ENCODE measurements at places on chromosomes 7 and 10.

DNA sequence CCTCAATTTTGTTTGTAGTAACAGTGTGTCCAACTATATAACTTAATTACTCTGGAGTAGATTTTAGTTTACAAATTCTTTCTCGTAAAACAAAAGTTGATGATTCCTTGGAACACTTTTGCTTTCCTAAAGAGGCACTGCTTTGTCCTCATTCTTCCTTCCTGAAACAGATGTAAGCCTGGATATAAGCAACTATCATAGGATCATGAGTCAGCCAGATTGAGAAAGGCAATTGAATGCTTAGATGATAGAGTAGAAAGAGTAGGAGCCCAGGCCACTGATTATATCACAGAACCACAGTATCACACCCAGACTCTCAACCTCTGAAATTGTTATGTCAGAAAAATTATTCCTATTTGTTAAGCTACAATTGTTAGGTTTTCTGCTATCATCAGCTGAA, 69.9 kb downstream of the TMEM106B start:
- no peak for DNase-seq

DNA sequence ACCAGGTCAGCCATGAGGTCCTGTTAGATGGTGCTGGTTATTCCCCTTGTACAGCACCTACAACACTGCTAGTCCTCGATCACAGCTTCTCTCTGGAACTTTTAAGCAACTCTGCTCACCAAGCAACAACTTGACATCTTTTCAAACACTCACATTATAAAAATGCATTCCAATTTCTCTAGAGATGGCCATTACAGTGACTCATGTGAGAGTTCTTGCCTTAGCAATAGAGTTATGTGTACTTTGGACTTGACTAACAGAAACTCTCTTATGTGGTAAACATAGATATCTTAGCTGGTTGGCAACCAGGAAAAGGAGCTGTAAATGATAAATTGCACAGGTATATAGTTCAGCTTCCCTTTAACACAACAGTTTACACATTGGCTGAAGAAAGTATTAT, 122.2 kb downstream of the PDE1C start:
- DNase-seq: no peak

GRCh38 chr7:44387389-44387788, 62.0 kb upstream of the CAMK2B start:
- no peak for DNase-seq

DNA sequence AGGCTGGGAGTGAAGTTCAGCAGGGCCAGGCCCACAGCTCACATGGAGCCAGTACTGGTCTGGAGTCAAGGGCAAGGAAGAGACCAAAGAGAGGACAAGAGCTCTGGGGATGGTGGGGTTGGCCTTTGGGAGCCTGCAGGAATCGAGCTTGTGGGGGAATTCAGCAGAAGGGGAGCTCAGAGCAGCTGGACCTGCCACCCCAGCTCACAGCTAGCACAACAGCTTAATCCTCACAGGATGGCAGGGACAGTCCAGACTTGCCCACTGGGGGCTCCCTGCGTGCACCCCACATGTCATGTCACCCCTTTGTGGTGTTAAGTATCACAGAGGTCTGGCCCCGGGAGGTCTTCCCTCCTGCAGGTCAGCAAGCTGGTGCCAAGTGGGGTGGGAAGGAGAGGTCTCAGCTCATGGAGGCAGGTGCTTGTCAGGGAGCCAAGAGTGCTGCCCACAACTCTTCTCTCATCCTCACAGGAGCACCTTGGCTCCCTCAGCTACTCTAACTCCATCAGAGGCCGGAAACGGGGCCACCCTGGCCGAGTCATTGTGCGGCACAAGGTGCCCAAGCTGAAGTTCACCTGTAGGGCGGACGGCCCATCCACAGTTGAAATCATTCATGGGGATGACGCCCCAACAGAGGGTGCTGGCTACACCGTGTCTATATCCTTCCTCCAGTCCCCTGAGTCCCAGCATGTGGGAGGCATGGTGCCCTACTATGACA, 22.5 kb downstream of the CUZD1 start:
- DNase-seq: no peak

DNA sequence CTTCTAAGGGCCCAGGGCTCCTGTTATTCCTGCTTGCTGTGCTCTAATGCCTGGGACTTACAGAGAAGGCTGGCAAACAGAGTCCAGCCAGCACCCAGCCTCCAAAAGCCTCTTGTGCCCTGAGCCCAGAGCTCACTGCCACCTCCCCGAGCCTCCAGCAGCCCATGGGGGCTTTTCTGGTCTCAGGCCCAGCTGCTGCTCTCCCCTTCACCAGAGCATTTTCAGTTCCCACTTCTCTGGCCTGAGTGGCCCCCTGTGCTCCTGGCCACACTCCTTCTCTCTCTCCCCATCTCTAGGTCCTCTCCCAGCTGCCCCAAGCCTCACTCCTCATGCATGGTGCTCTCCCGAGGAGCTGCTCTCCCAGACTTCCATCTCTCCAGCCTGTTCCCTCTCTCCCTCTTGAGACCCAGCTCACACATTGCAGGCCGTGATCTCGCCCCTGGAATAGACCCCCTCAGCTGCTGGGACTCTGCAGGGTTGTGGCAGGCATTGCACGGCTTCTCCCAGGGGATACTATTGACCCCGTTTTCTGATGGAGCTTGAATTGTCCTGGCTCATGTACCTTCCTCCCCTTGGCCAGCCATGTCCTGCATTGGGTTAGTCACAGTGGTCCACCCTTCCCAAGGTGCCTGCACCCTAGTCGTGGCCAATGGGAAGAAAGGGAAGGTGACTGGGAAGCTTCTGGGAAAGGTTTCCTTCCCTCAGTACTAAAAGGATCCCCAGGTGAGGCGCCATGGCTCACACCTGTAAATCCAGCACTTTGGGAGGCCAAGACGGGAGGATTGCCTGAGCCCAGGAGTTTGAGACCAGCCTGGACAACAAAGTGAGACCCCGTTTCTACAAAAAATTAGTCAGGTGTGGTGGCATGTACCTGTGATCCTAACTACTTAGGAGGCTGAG, 9.0 kb upstream of the RASSF4 start:
- DNase-seq: no peak

GRCh38 chr7:47294556-47295222, 287.2 kb downstream of the TNS3 start:
- DNase-seq: no peak

DNA sequence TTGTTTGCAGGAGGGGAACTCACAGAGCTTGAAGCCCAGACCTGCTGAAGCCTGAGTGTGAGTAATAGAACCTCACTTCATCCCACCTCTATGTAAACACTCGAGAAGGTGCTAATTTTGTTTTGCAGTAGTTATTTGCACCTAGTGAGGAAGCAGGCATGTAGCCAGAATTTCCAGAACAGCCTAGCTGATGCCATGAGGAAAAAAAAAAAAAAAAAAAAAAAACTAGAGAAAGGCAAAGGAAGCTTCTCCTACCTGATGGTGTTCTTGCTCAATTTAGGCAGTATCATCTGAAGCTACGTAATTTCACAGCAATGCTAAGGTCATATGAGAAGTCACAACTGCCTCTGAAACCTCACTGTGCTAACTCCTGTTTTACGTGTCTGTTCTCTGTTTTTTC, 13.6 kb upstream of the GPR37 start:
- no peak for DNase-seq

GRCh38 chr10:123936426-123936825, 44.8 kb upstream of the CPXM2 start:
- no peak for DNase-seq

DNA sequence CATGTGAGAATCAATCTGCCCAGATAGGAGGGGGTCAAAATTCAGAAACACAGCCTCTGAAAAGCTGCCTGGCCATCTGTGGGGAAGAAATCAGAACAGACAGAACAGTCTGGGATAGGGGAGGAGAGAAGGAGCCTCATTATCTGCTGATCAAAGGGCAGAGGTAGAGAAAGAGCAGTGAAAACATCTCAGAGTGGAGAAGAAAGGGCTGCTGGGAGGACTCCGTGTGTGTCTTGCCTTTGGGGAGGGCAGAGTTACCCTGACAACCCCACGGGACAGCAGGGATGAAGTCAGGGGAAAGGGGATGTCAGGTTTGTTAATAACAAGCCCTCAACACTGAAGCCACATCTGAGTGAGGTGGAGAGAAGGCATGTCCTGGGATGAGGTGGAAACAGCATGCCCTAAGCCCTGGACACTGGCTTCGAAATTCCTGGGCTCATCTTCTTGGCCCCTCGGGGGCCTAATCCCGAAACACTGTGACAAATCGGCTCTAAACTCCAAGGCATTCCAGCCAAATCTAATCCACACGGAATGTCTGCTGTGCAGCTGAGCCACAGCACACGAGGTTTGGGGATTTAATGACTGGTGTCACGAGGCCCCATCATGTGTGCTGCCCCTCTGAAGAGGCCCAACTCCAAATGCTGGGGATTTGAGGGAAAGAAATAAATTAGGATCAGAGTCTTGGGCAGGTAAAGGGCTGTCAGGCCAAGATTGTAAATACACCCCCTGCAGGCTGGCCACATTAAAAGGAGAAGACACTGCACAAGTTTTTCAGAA, 82.8 kb upstream of the FGFR2 start:
- no peak for DNase-seq

DNA sequence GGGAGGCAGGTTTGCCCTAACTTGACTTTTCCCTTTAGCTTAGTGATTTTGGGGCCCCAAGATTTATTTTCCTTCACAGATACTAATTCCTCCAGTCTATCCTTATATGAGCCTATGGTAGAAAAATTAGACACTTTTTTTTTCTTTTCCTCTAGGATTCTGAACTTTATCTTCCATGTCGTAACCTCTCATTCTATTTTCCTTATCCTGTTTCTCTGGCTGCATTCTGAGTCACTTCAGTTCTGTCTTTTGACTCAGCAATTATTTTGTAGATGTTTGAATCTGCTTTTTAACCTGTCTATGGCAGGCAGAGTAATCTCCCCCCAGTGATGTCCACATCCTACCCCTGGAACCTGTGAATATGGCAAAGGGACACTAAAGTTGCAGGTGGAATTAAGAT, 7.1 kb upstream of the NOD1 start:
- no peak for DNase-seq

- no peak for DNase-seq
Measured at GRCh38 chr7:31017032-31017675, 35.0 kb upstream of the ADCYAP1R1 start.

GRCh38 chr10:60806921-60807320, 28.6 kb downstream of the CDK1 start:
- no peak for DNase-seq

- DNase-seq: no peak
Measured at GRCh38 chr7:106729720-106730385, 68.9 kb upstream of the CCDC71L start.

GRCh38 chr7:93765475-93765874, 125.1 kb downstream of the TFPI2 start:
- no peak for DNase-seq

GRCh38 chr10:127067542-127068194, 128.7 kb downstream of the INSYN2A start:
- no peak for DNase-seq

DNA sequence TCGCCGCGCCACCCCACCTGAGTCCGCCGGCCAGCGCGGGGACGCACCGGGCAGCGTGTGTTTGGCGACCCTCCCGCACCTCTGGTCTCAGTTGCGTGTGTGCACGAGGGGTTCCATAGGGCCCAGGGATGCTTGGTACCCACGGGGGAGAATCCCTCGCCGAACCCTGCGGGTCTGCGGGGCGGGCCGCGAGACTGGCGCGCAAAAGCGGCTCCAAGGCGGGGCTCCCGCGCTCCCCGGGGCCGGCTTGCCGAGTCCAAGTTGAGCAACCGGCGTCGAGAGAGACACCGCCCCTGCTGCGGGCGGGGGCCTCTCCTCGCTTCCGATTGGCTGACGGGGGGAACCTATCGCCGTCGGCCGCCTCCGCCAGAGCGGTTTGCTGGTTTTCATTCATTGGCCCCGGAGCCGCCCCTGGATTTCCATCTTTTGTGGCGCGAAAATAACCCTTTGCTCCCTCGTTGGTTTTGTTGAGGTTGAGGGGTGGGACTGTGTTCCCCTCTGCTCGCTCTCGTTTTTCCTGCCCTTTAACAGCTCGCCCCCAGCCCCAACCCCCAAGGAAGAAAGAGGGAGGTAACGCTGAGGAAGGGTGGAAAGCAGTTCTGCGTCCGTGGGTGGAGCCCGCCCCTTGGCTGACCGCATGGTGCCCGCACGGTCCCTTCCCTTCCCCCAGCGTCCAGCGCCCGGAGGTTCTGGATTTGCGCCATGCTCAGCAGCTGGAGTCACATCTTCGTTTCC, 4.0 kb upstream of the IGF2BP3 start:
- DNase-seq: no peak

DNA sequence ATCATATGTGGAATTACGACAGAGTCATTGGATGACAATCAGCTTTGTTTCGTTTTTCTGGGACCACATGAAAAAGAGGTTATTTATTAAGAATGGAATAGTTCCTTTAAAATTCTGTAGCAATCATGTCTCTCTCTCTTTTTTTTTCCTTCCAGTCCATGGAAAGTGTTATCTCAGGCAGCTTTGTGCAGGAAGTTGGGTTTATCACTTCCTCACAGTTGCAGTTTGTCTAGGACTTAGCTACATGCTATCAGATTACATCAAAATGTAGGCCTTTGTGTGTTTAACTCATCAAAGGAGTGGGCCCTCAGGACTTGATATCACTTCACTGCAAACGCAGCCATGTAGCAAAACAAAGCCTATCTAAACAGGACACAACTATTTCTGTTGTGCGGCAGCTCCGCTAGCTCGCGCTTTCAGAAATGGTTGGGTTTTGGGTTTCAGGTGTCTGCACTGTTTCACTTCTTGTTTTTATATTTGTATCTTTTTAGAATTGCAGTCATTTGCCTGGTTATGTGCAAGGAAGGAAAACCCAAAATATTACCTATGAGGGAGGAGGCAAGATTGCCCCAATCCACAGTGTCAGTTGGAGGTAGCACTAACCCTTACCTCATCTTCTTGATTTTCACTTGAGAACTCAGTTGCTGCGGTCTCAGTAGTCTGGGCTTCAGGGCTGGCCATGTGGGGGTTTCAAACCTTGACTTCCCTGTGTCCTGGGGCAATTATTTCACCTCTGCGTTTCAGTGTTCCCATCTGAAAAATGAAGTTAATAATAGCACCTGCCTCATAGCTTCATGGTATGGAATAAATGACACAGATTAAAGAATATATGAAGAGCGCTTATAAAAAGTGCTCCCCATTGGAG, 66.7 kb downstream of the HHEX start:
- peak; percentile 44 for DNase-seq

DNA sequence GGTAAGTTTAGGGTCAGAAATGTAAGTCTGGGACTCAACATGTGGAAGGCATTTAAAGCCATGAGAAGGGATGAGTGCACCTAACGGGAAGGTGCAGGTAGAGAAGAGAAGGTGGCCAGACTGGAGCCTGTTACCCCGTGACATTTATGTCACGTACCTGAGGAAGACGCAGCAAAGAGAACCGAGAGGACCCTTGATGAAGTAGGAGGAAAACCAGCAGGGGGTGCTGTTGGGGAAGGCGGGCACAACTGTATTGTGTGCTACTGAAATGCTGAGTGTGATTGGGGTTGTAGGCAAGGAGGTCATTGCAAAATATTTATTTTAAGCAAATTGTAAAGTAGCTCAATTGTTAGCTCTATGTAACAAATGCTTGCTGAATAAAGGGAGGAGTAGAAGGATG, 338.2 kb upstream of the PRKCQ start:
- peak; percentile 55 for DNase-seq
